ENCODE measurements at places on chromosomes 2 and 18. TPM values are rescaled to one million over a fixed set of nuclear protein-coding genes. Genes with fewer than 3 reads are reported as not detected.
A peak's percentile ranks its signal among the peaks of the same experiment; 100 is the strongest.

DNA sequence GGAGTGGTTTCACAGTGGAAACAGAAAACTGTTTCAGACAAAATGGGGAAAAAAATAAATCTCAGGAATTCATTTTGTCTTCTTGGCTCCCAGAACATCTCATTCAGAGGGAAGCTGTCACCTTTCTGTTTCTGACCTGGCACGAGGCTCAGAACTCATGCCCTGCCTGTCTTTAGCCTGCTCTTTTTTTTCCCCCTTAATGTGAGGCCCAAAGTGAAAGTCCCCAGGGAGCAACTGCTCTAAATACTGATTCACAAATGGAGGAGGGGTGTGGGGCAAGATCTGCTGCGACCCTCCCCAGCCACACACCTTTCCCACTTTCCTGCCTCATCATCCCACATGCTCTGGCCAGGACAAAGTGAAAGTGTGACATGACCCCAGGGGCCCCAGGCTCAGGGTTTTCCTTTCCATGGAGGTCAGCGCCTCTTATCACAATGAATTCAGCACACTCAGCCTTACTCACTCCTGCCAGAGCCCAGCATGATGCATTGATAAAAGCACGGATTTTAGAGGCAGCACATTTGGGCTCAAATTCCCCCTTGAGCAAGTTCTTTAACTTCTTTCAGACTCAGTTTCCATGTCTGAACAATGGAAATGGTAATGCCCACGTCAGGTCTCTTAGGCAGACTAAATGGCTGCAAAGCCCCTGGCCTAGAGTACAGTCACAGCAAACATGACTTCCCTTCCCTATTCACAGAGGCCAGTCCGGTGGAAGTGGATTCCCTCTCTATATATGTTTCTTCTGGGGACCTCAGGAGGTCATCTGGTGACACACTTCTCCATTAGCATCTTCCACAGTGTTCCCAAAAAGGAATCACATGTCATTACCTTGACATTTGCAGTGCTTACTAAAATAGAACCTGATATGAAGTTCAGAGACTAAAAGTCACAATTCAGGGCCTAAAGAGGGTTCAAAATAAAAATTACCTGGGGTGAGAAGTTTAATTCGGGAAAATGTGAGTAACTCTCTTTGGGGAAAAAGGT, 55.3 kb upstream of the TMEM163 start:
- no peak for DNase-seq

GRCh38 chr2:150526827-150527226, 39.4 kb upstream of the RND3 start:
- no peak for DNase-seq

DNA sequence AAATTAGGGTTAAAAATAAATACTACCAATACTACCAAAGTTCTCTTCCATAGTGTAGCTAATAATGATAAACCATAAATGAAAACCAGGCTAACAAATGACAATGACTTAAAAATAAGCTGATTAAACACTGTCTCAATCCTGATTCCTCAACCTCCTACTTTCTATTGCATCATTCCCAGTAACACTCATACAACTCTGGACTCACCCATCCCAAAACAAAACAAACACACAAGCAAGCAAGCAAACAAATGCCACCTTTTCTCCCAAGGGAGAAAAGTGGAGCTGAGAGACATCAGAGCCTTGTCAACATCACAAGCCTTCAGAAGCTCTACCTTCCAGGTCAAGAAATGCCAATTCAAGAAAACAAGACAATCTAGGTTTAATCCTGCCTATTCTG, 620.7 kb downstream of the NYAP2 start:
- DNase-seq, result no peak

- DNase-seq, result no peak
These were observed 62.8 kb downstream of the SESTD1 start for GRCh38 chr2:179201869-179202268.

- no peak for DNase-seq
These were observed 258.6 kb downstream of the ZEB2 start for GRCh38 chr2:144261336-144261735.

DNA sequence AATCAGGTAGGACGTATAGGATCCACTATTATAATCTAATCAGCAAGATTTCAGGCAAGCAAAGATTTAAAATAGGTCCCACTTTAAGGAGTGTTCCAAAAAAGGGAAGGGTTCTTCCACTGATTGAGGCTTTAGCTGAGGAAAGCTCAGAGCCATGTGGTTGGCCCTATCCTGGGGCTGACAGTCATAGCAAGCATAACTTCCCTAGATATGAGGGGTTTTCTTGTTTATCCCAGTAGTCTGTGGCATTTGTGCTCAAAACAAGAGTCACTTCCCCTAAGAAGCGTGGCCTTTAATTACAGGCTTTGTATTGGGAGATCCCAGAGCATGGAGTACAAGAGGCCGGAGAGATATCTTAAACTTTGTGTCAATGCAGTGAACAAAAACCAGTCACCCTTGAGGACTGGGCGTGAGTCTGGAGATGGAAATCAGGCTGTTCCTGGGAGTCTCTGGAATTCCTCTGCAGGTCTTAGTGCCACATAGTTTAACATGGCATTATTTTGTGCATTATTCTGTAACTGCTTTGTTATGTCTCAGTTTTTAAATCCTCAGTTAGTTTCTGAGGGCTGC, 136.9 kb upstream of the FBXO11 start:
- no peak for DNase-seq

- DNase-seq, result no peak
These were observed 1062.3 kb upstream of the CRIM1 start for GRCh38 chr2:35293261-35293660.

DNA sequence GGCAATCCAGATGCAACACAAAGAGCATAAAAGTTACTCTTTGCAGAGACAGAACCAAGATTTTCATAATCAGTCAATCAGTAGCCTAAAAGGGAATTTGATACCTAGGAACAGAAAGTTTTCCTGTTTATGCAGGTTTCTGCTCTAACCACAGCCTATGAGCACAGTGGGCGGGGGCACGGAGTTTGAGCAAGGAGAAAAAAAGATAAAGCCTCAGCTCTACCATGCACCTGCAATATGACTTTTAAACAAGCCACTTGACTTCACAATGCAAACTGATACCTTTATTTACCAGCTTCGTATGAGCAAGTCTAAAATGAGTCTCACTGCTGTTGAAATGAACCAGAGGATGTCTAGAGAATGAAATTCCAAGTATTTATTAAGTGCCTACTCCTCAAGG, 5.6 kb upstream of the LRATD1 start:
- peak; percentile 49 for DNase-seq

- DNase-seq, result no peak
These were observed 94.1 kb downstream of the UBE2E3 start for GRCh38 chr2:181074457-181074856.

GRCh38 chr2:66212749-66213148, 222.2 kb upstream of the MEIS1 start:
- no peak for DNase-seq

DNA sequence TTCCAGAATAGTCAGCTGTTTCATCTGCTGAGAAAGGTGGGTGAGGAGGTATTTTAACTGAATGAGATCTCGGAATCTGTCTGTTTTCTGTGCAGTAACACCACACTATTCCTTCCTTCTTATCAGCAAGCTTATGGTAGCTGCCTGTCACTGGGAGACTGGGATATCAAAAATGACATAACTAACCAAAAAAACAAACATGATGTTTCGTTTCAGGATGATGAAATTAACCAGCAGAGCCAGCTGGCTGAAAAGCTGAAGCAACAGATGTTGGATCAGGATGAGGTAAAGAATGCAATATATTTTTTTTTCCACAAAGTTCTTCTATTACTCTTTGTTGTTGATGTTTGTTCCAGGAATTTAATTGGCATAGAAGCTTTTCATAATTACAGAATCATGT, 59.8 kb upstream of the LYPD6B start:
- DNase-seq, result no peak

DNA sequence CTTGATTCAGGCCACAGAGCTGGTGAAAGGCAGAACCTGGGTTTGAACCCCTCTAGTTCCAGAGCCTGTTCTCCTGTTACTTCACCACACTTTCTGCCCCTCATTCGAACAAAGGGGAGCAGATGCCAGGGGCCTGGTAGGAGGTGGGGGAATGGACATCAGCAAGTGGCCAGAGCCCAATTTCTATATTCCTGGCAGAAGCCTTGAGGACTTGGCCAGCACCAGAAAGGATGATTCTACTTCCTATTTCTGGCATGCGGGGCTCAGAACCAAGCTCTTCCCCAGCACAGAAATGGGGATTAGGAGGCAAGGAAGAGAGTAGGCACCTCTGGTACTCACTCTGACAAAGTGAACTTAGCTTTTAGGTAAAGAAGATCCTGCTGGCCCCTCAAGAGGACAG, 49.3 kb downstream of the ADD2 start:
- DNase-seq, result no peak

DNA sequence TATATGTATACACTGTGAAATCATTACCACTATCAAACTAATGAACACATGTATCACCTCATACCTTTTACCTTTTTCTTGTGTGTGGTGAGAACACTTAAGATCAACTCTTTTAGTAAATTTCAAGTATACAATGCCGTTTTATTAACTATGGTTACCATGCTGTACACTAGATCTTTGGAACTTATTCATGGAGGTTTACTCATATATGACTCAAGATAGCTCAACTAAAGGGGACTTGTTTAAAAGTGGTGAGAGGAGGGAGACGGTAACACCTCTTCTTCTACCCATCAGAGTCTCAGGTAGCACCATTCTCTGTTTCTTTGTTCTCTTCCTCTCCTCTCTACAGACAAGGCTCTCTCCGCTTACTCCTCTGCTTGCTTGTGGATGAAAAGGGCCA, 36.1 kb upstream of the TMEM178A start:
- DNase-seq, result no peak

DNA sequence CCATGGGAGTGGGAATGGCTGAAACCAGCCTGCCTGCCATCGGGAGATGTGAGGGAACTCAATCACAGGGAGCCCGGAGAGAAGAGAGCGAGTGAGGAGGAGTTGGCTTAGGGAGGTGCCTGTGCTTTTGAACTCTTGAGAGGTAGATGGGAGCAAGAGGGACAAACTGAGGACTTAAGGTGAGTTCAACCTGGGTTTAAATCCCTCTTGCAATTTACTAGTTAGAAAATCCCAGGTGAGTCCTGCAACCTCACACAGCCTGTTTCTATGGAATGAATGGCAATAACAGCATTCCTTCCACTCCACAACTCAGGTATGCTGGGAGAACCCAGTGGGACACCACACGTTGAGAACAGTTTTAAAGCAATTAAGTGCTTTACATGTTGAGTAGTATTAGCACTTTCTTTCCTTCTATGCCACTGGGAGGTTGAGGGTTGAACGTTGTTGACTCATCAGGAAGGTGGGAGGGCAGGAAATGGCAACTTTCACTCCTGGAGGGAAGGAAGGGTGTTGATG, 57.3 kb downstream of the VIT start:
- no peak for DNase-seq

DNA sequence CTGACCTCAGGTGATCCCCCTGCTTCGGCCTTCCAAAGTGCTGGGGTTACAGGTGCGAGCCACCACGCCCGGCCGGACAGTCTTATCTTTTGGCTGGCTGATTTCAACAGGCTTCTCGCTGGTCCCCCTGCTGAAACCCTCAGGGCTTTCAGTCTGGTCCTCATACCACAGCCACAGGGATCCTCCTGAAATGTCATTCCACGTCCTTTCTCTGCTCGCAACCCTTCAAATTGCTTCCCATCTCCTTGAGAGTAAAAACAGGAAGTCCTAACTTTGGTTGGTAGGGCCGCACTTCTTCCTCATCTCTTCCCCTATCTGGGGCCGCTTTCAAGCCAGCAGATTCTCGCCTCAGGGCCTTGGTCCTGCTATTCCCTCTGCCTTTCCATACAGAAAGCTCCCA, 1.4 kb upstream of the CAB39 start:
- DNase-seq, result no peak

DNA sequence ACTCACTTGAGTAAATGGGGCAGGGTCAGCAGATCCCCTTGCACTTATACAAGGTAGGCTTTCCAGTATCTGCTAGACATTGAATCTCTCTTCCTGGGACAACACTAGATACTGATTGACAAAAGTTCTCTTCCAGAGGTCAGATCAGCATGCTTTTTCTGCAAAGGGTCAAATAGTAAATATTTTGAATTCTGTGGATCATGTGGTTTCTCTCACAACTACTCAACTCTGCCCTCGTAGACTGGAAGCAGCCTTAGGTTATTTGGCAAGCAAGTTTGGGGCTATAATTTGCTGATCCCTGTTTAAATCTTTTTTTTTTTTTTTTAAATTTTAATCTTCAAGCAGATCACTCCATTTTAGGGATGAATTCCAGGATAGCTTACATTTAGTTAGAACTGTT, 17.4 kb upstream of the NABP1 start:
- no peak for DNase-seq

- DNase-seq, result no peak
These were observed 36.8 kb downstream of the MFSD6 start for GRCh38 chr2:190444976-190445375.

- no peak for DNase-seq
These were observed 65.8 kb downstream of the PARD3B start for GRCh38 chr2:204611017-204611631.

DNA sequence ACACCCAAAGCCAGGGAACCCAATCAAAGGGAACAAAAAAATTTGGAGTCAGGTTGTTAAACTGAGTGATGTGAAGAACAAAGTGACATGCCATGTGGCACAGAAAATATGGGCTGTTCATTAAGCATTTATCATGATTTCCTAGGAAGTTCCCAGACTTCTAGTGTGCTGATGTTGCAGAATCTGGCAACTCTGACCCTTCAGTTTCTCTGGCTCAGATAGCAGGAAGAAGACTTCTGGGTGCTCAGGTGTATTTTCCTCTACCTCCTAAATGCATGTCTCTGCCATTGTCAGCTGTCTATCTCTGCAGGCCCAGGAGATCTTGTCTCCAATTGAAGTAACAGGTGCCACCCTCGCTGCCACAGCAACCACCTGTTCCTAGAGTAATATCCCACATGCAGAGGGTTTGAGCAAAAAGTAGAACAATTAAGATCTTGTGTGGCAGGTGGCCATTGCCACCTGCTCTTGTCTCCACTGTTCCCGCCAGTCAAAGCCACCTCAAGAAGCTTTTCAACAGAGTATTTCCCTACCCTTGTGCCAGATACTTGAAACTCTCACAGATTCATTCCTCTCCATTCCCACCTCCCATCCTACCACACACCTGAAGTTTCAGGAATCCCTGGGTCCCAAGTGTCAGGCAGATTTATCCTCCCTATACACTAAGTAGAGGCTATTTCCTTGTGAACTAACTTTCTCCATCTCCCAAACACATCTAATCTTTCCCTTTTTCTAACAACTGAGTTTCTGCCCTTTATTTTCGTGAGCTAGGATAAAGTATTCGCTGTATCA, 533.7 kb upstream of the CHAC2 start:
- DNase-seq, result no peak

- DNase-seq, result no peak
These were observed 85.1 kb downstream of the ARL4C start for GRCh38 chr2:234411793-234412192.

Gene SLC9A4
- total RNA-seq, result not detected

Gene AGAP1
- 23.4 TPM for total RNA-seq

Gene CSRNP3
- 16.5 TPM for total RNA-seq

Gene MYOM1
- 2.3 TPM for total RNA-seq

Gene KYNU
- total RNA-seq, result 6.7 TPM

Gene RNF125
- 2.4 TPM for total RNA-seq

Gene RAMP1
- total RNA-seq, result 2.6 TPM

Gene REG3A
- not detected for total RNA-seq

Gene RAB27B
- total RNA-seq, result 0.40 TPM

Gene CFC1B
- not detected for total RNA-seq

Gene UGT1A8
- total RNA-seq, result 0.34 TPM

Gene GAL3ST2
- not detected for total RNA-seq
